AG09309 (cell line): ENCODE measurements at places on chromosomes 12 and 14.

GRCh38 chr12:46692606-46693005 is 133.2 kb downstream of the SLC38A4 start:
- no peak for DNase-seq

DNA sequence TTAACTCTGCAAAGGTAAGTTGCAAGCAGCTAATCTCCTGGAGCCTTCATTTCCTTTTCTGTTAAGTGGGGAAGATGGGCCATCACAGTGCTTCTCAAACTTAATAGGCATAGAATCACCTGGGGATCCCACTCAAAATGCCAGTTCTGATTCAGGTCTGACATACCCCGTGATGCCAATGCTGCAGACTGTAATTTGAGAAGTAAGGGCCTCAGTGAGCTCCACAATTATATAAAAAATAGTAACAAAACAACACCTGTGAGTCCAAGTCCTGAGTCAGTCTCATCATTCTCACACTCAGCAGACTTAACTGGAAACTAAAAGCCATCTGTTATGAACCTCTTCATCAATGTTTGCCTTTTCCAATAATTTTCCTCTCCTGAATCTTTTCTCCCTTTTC is 10.8 kb upstream of the PSMA6 start:
- no peak for DNase-seq

GRCh38 chr14:101535701-101536207 is 25.5 kb upstream of the DIO3 start:
- no peak for DNase-seq

- no peak for DNase-seq
Measured at GRCh38 chr12:99523853-99524252, 123.7 kb upstream of the GARIN6 start.

GRCh38 chr12:57086493-57087009 is 2.4 kb upstream of the NAB2 start:
- DNase-seq = no peak

DNA sequence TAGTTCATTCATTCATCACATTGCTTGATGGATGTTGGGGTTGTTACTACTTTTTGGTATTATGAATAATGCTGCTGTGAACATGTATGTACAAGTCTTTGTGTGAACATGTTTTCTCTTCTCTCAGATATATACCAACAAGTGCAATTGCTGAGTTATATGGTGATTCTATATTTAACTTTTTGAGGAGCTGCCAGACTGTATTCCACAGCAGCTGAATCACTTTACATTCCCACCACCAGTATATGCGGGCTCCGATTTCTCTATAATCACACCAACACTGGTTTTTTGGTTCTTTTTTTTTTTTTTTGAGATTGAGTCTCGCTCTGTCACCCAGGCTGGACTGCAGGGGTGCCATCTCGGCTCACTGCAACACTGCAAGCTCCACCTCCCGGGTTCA is 22.2 kb upstream of the PLEKHG6 start:
- no peak for DNase-seq

DNA sequence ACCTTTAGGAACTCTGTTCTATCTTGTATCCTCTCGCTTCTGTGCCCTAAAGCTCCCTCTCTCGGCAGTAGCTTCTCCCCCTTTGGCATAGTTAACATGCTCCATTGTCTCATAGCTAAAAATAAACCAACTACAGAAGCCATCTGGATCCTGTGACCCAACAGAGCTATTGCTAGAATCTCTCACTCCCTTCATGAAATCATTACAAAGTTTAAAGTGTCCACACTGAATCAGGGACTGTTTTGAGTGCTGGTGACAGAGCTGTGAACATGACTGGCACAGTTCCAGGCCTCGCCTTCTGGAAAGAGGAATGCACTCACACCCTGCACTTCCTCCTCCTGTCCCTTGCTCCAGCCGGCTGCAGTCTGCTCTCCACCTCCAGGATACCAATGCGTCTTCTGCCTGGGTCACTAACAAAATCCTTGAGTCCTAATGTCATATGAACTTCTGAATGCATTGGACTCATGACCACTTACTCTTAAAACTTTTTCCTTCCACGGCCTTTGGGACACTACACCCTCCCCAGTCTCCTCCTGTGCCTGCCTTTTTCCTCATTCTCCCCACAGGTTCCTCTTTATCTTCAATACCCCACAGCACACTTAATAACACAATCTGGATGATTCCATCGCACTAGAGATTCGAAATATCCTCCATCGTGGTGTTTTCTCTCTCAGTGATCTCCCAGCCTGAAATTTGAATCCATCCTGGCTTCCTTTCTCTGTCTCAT is 13.2 kb downstream of the PLBD1 start:
- no peak for DNase-seq

DNA sequence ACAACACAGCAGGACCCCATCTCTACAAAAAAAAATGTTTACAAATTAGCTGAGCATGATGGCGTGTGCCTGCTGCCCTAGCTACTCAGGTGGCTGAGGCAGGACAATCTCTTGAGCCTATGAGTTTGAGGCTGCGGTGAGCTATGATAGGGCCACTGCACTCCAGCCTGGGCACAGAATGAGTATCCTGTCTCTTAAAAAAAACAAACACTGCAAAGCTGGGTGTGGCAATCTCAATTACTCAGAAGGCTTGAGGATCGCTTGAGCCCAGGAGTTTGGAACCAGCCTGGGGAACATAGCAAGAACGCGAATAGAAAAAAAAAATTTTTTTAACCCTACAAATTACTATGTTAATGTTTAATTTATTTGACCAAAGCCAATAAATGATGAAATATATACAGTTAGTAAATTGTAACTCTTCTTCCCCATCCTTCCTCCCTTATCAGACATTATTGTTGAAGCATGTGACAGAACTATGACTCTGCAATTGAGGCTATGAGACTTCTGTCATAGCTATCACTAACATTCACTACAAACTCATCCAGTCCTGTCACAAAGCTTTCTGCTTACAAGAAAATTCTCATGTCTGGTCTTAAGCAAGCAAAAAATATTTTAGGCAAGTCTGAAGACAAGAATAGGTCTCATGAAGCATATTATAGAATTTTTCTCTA is 9.8 kb downstream of the BTBD7 start:
- no peak for DNase-seq

DNA sequence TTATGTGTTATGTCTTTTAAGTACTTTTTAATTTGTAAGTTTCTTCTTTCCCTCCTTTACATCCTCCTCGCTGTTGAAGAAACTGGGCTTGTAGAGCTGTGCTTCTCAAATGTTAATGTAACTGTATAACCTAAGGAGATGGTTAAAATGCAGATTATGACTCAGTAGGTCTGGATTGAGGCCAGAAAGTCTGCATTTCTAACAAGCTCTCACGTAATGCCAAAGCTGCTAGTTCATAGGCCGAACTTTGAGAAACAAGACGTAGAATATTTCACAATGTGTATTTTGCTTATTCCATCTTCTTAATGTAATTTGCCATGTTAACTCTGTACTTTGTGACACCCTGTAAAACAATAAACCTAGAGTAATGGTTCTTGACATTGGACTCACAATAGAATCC is 193.3 kb upstream of the SYT1 start:
- DNase-seq = no peak

- DNase-seq = no peak
Measured at GRCh38 chr12:26273811-26274210, 78.4 kb downstream of the SSPN start.

DNA sequence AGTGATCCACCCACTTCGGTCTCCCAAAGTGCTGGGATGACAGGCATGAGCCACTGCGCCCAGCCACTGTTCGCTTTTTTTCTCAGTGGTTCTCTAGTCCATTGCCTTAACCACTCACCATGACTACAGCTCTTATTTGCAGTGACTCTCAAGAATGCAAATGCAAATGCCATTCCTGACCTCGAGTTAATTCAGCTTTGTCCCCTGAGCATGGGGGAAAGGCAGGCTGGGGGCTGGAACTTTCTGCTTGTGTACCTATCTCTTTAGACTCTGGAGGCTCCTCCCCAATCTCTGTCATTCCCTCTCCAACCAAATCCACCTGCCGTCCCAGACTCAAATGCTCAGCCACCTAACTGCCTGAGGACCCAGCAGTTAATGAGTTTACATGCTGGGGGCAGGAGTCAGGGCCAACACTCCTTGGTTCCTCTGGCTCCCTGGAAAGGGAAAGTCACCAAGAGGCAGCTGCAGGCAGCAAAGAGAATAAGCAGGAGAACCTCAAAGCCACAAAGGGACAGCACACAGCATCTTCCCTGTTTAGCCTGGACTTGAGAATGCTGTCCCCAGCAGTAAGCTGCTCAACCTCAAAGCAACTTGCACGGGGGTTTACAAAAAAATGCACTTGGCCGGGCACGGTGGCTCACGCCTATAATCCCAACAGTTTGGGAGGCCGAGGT is 5.3 kb upstream of the HNF1A start:
- no peak for DNase-seq

DNA sequence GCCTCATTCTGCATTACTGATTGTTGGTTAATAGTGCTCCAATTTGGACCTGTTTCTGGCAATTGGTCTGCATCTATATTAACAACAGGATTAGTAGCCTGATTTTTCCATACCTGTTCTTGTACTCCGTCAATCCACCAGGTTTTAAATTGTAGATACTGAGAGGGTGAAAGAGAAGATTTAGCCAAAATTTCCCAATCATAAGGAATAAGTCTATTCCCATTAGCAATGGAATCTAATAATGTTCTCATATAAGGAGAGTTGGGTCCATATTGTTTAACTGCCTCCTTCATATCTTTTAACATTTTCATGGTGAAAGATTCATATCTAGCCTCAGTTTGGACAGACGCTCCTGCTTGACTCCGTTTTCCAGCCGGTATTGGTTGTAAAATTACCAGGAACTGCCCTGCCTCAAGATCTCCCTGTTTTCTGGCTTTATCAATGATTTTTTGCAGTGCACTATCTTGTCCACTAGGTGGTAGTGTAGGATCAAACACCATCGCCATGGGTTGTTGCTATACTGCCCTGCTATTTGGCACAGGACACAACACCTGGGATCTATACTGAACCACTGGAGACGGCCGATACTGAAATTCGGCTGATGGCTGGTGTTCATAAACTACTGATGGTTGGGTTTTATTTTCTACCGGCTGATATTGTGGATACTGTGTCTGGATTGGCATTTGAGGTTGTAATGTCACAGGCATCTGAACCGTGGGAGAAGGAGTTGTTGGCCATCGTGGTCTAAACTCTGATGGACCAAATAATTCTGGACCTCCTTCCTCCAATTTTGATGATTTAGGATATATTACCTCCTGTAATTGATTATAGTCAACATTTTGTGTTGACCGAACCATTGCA is 25.2 kb downstream of the DHRS4L2 start:
- no peak for DNase-seq

DNA sequence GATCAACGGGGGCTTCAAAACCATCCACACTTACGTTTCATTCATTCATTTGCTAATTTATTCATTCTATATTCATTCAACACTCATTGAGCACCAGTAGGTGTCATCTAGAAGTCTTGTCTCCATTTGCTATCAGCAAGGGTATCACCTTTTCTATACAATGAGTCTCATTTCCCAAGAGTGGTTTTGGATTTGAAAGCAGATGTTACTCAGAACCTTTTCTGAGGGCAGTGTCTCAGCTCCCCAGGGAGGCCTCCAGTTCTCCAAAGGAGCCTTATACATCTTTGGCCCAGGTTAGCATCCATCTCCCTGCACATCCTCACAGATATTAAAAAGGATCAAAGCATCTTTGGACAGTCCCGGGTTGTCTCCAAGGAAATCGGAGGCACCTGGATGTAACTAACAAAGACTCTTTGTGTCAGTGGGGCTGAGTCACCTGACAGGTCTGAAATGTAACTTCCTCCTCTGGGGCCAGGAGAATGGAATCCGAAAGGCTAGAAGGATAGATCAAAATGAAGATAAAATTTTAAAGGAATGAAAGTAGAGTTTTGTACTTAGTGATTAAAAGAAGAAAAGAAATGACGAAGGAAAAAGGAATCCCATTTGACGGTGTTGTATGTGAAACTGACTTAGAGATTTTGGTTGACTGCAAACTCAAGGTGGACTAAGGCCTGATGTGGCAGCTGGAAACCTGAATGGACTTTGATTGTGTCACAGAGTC is 103.0 kb downstream of the VCPKMT start:
- DNase-seq = no peak

GRCh38 chr12:103879048-103879692 is 38.1 kb upstream of the NT5DC3 start:
- DNase-seq = no peak

- peak; percentile 38 for DNase-seq
Measured at GRCh38 chr14:63470962-63471793, 72.0 kb downstream of the PPP2R5E start.

DNA sequence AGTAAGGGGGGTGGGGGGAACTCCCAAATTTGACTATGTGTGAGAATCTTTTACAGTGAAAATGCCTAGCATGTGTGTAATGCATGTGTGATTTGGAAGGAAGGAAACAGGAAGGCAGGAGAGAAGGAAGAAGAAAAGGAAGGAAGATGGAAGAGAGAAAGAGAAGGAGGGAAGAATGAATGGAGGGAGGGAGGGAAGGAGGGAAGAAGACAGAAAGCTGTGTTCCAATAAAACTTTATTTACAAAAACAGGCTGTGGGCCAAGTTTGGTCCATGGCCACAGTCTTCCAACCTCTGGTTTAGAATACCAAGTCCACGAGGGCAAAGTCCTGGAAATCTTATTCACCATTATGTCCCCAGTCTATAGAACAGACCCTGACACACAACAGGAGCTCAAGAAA is 278.9 kb downstream of the KSR2 start:
- no peak for DNase-seq

DNA sequence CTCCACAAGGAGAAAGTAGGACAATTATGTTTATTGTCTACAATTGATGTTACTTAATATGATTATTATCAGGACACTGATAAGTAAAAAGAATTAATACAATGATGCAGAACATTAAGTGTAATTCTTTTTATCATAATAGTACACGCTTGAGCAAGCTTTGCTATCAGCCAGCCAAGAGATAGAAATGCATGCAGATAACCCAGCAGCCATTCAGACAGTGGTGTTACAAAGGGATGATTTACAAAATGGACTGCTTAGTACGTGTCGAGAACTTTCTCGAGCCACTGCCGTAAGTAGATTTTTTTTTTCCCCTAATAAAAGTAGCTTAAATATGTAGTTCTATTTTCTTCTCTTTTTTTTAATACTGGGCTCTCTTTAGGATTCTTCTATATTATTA is 116.9 kb upstream of the AEBP2 start:
- no peak for DNase-seq

DNA sequence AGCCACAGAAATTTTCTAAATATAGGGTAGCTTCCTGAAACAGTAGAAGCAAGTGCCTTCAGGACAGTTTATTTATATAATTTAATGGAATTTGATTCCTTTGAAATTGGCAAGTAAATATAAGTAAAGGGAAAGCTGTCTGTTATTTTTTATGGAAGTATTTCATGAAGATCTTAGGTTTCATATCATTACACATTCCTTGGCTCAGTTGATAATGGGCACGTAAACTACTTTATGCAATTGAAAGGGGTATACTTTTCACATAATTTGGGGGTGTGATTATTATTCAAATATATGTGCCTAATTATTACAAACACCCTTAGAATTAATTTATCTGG is 71.1 kb upstream of the RAP1B start:
- no peak for DNase-seq

DNA sequence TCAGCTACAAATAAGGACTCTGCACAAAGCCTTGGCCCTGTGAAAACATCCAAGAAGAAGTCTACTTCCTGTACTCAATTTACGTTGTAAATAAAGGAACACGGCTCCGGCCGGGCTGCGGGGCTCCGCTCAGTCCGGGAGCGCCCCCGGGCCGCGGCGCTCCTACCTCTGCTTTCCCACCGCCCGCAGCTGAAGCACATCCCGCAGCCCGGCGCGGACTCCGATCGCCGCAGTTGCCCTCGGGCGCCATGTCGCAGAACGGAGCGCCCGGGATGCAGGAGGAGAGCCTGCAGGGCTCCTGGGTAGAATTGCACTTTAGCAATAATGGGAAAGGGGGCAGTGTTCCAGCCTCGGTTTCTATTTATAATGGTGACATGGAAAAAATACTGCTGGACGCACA is 502.3 kb upstream of the FOXG1 start:
- DNase-seq = no peak

GRCh38 chr14:93788543-93789227 is 400 bp upstream of the PRIMA1 start:
- no peak for DNase-seq
